Uterus (tissue), 4 donors: ENCODE measurements at places on chromosomes 13 and 19.

DNA sequence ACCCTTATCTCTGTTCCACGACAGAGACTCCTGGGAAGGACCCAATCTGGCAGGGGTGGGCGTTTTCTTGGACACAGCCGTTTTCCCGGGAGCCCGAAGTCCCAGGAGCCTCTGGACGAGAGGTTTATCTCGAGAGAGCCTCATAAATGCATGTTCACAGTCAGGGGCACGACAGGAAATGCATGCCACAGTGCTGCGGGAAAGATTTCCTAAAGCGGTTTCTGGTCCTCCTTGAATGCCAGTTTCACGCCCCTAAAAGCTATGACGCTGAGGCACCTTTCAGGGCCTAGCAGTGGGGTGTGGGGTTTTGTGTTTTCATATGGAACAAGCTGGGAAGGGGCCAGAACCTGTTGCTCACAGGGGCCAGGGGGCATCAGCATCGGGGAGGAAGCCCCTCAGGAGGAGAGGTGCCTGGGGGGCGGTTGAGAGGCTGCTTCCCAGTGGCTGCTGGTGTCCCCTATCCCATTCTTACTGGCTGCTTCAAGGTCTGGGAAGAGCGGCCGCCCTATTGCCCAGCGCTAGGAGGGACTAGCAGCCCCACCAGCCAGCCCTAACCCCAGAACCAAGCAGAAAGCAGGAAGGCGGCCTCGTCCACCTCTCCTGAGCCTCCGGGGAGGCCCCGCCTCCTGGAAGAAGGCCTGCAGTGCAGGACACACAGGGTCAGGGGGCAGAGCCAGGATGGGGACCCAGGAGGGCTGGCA is 157.0 kb downstream of the KDM4B start:
- DNase-seq: no peak

GRCh38 chr19:53958168-53958571 is 4.6 kb upstream of the CACNG8 start:
- no peak for DNase-seq

GRCh38 chr19:11699931-11700794 is 38.6 kb downstream of the ZNF823 start:
- DNase-seq: no peak

- peak; percentile 74 for DNase-seq
These were observed 685 bp downstream of the LENG9 start for GRCh38 chr19:54462655-54463530.

GRCh38 chr13:73060251-73061160 is 1.7 kb downstream of the KLF5 start:
- peak; percentile 22 for DNase-seq

DNA sequence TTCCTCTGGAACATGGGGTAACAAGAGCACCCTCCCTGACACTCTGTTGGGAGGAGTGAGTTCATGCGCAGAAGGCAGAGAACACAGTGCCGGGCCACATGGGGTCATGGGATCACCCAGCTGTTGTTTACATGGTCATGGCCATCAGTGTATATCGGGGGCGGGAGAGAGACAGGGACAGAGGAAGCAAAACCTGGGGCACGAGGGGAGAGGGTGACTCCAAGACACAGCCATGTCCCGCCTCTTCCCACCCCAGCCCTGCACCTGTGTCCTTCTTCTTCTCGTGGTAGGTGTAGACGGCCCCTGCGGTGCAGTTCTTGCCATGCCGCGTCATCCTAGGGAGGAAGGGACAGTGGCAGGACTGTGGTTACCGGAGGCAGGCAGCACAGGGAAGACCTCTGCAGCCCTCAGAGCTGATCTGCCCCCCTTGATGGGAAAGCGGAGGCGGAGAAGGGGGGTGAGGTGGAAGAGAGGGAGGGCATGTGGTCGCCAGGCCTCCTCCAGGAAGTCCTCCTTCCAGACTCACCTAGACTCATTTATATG is 19.9 kb downstream of the NOSIP start:
- DNase-seq: no peak

- peak; percentile 84 for DNase-seq
These were observed at the start of gene FXYD1 for GRCh38 chr19:35138305-35138892. Gene FXYD1 (plus strand): TSS chr19:35138824. CDS start chr19:35140080, 1,256 bp downstream.

DNA sequence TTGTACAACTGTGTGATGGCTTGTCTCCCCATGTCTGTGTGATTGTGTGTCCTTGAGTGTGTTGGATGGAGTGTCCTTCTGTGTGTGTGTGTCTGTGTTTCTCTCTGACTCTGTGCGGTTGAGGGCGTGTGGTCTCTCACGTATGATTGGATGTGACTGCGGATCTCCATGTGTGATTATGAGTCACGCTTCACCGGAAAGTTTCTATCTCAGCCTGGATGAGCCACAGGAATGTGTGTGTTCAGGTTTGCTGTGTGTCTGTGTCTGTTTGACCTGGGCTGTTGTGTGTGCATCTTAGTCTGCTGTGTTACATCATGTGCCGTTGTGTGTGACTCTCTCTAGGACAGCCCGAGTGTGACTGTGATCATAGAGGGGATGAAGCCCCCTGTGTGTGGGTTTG is 15.5 kb upstream of the ZNF835 start:
- DNase-seq: no peak
